Activated CD4-positive, alpha-beta memory T cell treated with anti-CD3 and anti-CD28 coated beads, Interleukin-2, amount 10 ng/mL, durations not matched to agents 7 days and 5 days (primary cell): ENCODE measurements at places on chromosomes 5 and 9. TPM values are rescaled to one million over a fixed set of nuclear protein-coding genes. Genes with fewer than 3 reads are reported as not detected.

DNA sequence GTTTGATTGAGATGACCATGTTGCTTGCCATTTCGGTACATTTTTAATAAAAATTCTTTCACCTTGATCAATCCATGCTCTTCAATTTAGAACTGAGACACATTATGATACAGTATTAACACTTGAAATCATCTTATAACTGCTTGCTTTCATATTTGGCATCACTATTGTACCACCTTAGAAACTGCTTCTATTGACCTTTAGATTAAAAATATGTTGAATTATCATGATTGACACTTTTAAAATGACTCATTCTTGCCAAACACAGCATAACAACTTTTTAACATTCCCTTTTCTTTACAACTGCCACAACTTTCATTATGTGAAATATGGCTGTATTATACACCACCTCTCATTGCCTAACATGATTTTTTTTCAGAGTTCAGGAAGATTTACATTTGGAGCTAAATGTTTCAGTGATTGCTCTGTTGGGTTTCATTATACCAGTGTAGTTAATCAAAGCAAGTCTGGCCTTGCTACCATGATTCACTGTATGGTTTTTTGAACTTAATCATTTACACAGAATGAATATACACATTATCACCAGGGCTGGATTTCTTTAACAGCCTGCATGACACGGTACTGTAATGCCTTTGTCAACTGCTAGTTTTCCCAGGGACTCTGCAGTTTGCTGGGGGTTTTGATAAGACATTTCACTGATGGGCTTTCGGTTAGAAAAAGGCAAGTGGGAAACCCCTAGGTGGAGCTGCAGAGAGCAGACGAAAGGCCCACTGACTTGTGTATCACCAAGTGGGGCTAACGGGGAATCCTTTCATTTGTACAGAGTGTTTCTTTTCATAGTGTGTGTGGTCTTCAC lies 93.6 kb upstream of the TLE4 start:
- no peak for DNase-seq

Gene SLC6A7
- not detected for total RNA-seq

Gene CATSPER3
- total RNA-seq = 0.55 TPM

DNA sequence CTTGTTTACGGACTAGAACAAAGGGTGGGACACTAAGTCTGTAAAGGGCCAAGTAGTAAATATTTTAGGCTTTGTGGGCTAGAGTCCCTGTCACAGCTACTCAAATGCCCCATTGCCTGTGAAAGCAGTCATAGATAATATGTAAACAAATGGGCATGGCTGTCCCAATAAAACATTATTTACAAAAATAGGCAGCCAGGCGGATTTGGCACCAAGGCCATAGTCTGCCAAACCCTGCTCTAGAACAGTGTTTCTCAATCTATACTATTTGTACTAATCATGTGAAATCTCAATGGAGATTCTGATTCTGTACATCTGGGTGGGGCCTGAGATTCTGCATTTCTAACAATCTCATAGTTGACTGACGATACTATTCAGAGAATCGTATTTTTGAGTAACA lies 92.0 kb downstream of the RFX3 start:
- no peak for DNase-seq

Gene BTNL8
- total RNA-seq = not detected

GRCh38 chr9:3664044-3664443 lies 138.2 kb upstream of the RFX3 start:
- DNase-seq = no peak

DNA sequence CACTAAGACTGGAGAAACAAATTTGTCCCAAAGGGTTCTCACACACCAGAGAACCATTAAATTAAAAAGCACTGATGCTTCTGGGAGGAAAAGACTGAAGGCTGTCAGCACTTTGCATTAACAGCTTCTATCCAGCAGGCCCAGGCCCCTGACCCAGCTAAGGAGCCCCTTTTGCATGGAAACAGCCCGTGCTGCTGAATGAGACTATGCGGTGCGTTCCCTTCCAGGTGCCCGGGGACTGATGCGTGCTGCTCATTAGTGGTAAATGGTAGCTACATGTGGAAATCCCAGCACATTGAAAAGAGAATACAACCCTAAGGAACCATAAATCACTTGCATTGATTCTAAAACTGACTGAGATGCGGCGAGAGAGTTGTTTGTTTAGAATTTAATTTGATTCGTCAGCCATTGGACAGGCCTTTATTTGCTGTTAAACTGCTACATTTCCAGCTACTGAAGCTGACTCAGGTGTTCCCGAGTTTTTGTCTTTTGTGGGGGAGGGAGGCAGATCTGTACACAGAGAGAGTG lies 351.0 kb upstream of the SLC24A2 start:
- no peak for DNase-seq

Gene PPP3R2
- total RNA-seq = not detected

- DNase-seq = peak; percentile 51
Observed at GRCh38 chr9:134185536-134186011, 21.2 kb upstream of the RNU6ATAC start.

GRCh38 chr9:130893341-130894101 lies 3.1 kb downstream of the QRFP start:
- DNase-seq = no peak

GRCh38 chr5:55572020-55572419 lies 37.3 kb upstream of the PLPP1 start:
- DNase-seq = no peak

Gene PCDHGA4
- 0.10 TPM for total RNA-seq

DNA sequence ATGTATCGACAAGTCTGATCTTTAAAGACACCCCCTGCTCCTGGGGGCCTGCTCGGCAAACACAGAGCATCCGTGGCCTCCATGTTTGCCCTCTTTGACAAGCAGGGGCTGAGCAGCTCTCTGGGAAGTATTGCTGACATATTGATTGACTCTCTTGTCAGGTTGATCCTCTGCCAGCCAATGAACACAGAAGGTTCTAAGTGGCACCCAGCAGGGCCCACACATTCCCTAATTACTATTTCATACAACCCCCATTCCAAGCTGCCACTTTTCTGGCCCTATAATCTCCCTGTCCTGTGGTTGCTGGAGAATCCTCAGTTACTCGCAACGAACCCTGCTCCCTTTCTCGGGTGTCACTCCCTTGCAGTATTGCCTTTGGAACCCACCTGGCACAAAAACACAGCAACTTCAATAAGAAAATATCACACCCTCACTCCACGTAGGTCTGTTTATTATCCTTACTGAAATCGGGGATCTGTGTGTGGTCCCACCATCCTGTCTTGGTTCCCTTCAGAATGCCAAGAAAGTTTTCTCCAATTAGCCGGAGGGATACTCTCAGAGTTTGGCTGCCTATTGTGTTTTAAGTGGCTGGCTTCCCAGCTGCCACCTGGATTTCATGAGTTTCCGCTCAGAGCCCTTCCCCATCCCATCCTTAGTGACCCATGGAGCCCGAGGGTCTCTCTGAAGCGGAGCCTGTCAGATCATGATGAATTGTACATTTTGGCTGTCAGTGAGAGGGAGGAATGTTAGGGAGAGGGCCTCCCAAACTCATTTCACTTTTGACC lies 249.0 kb upstream of the WWC1 start:
- no peak for DNase-seq

Gene LHX2
- total RNA-seq = not detected

DNA sequence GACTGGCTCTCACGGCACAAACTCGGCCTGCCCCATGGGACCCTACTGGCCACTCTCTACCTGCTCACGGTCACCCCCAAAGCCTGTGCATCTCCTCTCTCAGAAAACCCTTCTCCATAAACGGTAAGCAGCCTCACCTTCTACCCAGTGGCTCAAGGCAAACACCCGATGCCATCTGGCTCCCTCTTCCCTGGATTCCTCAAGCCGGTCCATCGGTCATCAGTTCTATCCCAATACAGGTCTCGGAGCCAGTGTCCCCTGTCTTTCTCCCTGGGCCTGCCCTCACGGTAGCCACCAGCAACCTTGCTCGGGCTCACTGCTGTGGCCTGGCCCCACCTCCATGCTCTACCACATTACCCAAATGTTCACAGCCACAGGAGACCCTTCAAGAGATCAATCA lies 134.1 kb downstream of the ROR2 start:
- no peak for DNase-seq

- no peak for DNase-seq
Observed at GRCh38 chr9:318646-319045, 104.0 kb downstream of the DOCK8 start.

DNA sequence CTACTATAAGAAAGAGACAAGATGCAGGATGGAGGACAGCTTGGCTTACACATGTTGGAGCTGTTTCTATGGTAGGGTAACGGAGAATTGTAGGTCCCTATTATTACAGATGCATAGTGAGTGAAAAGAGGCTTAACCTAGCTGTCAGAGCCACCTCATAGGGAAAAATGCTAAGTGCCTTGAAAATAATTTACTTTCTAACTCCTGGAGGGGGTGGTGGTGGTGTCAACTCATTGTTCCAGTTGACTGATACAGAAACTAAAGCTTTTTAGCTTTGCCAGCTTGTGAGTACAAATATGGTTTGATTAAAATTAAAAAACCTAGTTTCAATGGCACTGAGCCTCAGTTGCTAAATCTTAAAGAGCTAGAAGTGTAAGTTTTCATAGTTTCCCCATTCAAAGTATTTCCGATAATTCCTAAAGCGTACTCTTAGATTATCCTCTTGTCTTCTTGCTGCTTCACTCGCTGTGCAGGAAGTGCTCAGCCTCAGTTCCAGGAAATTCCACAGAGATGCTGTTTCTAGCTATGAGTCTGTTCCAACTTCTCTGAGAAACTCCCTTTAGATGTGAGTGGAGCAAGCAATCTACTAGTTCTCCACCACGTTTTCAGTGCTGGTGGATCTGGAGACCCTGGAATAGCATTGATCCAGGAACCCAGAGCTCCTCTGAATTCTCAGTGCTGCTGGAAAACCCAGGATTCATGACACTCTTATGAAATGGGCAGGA lies 265.2 kb downstream of the DMAC1 start:
- DNase-seq = peak; percentile 39

GRCh38 chr9:125276771-125277170 lies 15.1 kb downstream of the GAPVD1 start:
- DNase-seq = no peak

Gene PFN3
- total RNA-seq = not detected

GRCh38 chr5:11734369-11734768 lies 169.9 kb downstream of the CTNND2 start:
- DNase-seq = no peak

DNA sequence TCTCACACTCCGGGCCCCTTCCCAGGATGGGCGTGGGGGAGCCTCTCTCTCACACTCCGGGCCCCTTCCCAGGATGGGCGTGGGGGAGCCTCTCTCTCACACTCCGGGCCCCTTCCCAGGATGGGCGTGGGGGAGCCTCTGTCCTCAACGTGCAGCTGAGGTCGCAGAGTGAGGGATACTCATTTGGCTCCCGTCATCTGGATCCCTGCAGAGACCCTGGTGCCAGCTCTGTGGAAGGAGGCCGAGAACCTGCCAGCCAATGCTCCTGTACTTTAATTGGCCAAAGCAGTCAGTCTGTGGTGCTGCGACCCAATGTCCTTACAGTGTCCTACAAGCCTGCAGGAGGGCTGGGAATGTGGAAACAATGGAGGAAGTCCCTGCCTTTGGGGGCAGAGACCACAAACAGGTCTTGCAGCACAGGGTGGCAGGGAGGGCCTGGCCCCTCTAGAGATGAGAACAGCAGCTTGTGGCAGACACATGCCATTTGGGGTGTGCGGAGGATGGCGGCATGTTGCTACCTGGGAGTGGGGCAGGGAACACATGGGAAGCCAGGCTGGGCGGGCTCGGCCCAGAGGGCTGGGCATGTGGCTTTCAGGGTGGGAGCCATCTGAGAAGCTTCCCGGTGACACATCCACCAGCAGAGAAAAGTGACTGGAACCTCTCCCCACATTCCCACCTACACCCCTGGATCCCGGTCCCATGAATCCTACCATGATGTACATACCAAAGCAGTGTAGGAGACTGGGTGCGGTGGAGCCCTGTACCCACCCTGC lies 13.6 kb upstream of the MRNIP start:
- DNase-seq = no peak

- DNase-seq = no peak
Observed at GRCh38 chr5:60514152-60514551, 185.8 kb downstream of the DEPDC1B start.

Gene CDKN2B-AS1
- 2.6 TPM for total RNA-seq

- DNase-seq = no peak
Observed at GRCh38 chr5:156922207-156922792, 40.7 kb downstream of the TIMD4 start.

- peak; percentile 44 for DNase-seq
Observed at GRCh38 chr5:154038261-154038706, 426 bp downstream of the FAM114A2 start.

DNA sequence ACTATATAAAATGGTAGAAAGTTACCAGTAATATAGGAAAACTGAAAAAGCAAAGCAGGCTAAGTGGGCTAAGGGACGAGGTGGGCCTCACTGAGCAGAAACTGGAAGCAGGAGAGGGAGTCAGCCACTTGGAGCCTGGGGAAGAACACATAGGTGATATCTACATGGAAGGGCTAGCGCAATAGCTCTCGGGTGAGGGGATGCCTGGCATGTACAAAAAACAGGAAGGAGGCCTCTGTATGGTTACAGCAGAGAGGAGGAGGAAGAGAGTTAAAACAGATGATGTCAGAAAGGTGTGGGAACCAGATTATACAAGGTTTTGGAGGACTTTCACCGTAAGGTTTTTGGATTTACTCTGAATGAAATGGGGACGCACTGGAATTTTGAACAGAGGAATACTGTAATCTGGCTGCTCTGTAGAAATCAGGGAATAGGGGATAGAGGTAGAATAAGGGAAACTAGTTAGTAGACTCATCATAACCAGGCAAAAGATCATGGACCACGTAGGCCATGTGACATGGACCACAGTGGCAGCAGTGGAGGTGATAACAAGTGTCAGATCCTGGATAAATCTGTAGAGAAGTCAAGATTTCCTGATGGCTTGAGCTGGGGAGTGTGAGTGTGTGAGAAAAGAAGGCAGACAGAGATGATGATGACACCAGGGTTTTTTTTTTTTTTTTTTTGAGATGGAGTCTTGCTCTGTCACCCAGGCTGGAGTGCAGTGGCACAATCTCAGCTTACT lies 52.5 kb downstream of the FNBP1 start:
- no peak for DNase-seq

DNA sequence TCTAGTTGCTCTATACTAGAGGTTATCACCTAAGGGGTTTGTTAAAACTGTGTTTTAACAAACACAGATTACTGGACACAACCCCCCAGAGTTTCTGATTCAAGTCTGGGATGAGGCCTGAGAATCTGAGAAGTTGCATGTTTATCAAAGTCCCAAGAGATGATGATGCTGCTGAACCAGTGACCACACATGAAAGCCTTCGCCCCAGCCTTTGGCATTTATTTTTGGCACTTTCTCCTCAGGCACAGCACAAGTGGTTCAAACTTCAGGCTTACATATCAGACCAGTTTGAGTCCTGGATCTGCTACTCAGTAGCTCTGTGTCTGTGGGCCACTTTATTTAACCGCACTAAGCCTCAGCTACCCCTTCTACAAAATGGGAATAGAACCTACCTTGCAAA lies 407.2 kb upstream of the PIK3R1 start:
- DNase-seq = no peak

DNA sequence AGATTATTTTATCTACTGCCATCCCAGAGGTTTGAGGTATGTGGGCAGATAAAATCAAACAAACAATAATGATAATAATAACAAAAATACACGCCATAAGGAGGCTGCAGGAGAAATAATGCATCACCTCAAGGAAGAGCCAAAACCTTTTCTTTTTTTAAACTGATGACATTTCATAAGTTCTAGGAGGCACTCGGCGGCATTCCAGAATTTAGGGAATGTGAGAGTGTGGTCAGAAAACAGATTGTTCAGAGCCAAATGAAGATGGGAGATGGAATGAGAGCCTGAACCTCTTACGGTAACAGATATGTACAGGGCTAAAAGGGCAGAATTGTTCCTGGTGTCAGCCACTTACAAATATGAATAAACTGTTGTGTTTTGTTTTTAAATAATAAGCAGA lies 615.0 kb upstream of the CHD1 start:
- DNase-seq = no peak

GRCh38 chr5:36593867-36594266 lies 12.5 kb upstream of the SLC1A3 start:
- no peak for DNase-seq
